ENCODE measurements at places on chromosomes 4 and X.

- peak; percentile 73 for DNase-seq
Observed at GRCh38 chrX:43005561-43005960, 227.6 kb upstream of the PPP1R2C start.

DNA sequence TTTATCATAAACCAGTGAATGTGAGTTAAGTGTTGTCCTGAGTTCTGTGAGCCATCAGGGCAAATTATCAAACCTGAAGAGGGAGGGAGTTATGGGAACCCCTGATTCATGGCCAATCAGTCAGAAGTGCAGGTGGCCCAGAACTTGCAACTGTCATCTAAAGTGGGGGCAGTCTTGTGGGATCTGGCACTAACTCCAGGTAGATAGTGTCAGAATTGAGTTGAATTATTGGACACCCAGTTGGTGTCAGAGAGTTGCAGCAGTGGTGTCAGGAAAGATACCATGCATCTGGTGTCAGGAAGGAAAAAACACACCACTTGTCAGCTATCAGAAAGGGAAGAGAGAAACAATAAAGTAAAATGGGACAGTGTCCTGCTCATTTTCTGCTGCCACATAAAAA lies 8.4 kb downstream of the CORIN start:
- no peak for DNase-seq

DNA sequence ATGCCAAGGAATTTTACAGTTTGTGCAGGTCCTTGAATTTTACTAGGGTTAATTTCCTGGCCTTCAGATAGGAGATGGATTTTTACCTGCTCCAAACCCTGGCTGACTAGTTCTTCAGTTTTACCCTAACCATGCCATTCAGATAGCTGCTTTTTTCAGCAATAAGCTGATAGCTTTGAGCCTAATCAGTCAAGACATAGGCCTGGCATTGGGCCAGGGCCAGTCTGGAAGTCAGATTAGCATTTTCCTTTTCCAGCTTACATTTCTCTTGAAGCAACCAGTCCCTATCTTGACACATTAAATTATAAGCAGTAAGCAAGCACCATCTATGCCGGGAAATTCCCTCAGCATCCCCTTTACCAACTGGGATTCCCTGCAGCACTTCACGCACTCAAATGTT lies 177.1 kb downstream of the ADGRA3 start:
- no peak for DNase-seq

- DNase-seq, result no peak
Observed at GRCh38 chrX:118249146-118249545, 96.8 kb upstream of the WDR44 start.

DNA sequence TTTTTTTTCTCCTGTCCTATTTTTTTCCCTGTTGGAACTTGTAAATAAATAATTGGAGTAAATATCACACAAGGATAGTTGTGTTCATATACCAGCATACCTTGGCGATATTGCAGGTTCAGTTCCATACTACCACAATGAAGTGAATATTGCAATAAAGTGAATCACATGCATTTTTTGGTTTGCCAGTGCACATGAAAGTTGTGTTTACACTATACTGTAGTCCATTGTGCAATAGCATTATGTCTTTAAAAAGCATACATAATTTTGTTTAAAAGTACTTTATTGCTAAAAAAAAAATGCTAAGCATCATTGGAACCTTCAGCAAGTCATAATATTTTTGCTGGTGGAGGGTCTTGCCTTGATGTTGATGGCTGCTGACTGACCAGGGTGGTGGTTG lies 88.6 kb downstream of the GSTCD start:
- DNase-seq, result no peak

DNA sequence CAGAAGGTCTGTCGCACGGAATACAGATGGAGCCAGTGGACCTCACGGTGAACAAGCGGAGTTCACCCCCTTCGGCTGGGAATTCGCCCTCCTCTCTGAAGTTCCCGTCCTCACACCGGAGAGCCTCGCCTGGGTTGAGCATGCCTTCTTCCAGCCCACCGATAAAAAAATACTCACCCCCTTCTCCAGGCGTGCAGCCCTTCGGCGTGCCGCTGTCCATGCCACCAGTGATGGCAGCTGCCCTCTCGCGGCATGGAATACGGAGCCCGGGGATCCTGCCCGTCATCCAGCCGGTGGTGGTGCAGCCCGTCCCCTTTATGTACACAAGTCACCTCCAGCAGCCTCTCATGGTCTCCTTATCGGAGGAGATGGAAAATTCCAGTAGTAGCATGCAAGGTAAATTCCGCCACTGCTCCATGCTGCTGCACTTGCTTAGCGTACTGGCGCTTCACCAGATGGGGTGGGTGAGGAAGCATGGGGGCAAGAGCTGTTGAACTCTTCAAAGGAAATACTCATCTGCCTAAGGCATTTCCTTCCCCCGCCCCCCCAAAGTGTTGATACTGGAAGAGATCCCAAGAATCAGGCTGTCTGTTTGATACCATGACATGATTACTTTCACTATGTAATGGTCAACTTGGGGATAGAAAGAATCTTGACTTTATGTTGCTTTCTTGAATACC lies 24.8 kb downstream of the KLF3 start:
- no peak for DNase-seq

GRCh38 chr4:110231869-110232268 lies 33.5 kb upstream of the ELOVL6 start:
- no peak for DNase-seq

DNA sequence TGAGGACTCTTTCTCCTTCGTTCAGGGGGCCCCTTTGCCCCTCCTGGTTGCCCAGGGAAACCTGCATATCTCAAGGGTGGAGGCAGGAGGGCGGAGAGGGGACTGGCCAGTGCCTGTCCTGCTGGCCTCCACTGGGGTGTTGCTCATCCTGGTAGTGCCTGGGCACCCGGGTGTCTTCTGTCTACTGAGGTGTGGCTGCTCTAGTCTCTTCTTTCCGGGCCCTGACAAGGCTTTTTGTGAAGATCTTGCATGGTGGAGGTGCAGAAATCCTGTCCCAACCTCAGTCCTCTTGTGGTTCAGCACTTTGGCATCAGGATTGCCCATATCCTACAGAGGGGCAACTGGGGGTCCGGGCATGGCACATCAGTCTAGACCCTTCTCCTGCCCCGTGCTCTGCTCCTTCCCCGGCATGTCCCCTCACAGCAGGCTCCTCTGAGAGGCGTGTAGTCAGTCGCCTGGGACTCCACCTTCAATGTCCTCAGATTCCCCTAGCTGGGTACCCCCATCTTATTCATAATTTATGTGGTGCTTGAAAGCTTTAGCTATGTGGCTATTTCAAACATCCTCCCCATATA lies 1.9 kb downstream of the CCDC110 start:
- DNase-seq, result no peak

DNA sequence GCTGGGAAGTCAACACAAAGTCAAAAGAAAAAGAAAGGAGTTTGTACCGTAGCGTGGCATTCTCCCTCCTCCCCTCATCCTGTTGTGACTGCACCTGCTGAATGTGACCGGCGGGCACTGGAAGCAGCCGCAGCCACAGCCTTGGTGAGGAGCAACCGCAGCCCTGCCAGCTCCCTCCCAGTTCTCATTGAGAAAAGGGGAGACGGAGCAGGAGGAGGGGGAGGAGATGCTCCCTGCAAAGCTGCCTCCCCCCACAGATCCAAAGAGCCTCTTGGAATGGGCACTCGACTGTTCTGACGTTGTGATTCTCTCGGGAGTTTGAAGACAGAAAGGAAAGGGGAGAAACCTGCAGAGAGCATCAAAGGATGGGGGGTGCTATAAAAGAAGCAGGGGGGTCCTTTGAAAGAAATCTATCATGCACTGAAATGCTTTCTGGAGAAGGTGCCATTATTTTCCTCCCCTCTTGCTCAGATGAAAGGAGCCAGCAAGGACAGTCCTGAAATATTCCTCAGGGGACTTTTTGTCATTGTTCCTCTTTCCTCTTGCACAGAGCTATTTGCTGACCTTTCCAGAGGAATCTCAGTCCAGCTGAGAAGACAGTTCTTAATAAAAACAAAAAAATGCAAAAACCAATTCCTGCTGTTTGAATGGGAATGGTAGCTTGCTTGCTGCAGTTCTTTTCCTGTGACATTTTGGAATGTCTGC lies 429.7 kb downstream of the MAPK10 start:
- DNase-seq, result no peak

GRCh38 chrX:101365301-101365795 lies 16.8 kb upstream of the TIMM8A start:
- no peak for DNase-seq

GRCh38 chrX:96619588-96619987 lies 65.1 kb upstream of the DIAPH2 start:
- no peak for DNase-seq

DNA sequence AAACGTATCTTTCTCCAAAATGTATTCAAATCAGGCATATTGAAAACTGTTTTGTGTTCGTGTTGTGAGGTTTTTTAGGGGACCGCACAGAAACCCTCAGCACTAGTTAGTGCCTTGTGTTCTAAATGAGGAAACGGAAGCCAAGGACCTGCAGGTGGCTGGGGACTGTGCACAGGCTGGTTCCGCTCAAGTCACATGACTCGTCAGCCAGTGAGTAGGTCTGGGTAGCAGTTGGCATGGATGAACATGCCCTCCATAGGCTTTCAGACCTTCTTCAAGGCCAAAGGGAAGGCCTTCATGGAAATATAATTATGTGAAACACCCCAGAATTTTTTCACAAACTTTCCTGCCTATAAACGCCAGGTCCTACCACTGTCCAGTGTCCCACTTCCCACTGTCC lies 1.3 kb upstream of the F11 start:
- no peak for DNase-seq

DNA sequence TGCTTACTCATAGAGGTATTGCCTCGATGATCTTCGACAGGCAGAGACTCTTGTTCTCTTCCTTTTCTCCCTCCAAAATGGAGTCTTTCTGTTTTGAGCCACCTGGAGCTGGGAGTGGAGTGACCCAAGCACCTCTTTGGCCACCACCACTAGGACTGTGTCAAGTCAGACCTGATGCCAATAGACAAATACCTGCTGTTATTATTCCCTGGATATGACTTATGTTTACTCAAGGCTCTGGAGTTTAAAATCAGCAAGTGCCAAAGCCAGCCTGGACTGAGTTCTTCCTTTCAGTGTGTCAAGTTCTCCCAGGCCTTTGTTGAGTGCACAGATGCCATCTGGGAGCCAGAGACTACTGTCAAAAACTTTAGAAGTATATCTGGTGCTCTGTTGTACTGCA lies 130.2 kb upstream of the SLC6A14 start:
- no peak for DNase-seq

DNA sequence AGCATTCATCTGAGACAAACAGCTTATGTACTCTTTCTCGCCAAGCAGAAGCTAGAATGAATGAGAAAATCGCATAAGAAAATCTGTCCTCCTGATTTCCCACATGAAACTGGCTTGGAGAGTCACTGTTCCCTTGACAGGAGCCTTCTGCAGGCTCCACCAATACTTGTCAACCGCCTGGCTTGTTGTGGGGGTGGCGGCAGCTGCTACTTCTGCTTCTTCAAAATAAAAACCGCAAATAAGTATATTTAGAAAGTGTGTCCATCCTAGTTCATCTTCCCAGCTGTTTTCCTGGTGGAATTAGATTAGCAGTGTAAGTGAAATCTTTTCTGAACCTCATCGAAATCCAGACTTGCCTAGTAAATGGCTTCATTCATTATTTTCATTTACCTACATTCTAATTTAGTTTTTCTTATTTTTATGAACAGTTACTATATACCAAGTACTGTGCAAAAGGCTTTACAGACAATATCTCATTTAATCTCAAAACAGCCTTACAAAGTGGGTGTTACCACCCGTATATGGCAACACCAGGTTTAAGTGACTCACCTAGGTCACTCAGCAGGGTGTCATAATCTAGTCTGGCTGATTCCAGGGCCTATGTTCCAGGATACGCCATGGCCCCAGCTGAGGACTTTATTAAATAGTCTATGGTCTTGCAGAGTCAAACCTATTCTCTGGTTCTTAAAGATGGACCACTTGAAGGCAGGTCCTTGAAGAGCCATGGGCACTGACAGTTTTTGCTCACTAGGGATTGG lies 104.6 kb upstream of the IGFBP7 start:
- DNase-seq, result no peak

GRCh38 chr4:80361329-80361900 lies 25.9 kb downstream of the CFAP299 start:
- DNase-seq, result peak; percentile 31

DNA sequence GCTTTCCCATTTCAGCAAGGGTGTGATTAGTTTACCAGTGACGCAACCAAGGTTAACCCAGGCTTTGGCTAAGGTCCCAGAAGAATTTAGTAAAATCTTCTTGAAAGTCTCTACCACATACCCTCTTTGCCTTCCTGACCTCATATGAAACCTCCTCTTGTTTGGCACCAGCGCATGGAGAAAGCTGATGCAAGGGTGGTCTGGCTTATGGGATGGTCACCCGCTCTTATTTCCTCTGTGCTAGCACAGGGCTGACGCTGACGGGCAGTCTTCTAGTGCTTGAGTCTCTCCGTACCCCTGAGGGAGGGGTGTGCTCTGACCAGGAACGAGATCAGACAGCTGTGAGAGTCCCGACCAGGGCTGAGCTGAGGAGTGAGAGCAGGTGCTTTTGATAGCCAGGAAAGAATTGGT lies 137.6 kb downstream of the TENM3 start:
- no peak for DNase-seq

GRCh38 chr4:181488926-181489325 lies 754.3 kb upstream of the TENM3 start:
- DNase-seq, result no peak

DNA sequence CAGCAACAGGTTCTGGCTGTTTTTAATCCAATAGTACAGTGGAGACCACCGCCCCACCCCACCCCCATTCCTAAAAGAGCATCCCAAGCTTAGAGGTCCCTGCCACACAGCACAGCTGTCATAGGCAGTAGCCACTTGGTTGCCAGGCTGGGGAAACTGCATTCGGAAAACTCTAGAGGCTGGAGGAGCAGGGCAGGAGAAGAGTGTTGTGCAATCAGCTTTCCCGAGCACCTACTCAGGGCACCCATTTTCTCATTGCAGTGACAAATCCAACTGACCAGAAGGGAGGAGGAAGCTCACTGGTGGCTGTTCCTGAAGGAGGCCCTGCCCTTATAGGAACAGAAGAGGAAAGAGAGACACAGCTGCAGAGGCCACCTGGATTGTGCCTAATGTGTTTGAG lies 1.1 kb downstream of the CXCL1 start:
- peak; percentile 18 for DNase-seq

DNA sequence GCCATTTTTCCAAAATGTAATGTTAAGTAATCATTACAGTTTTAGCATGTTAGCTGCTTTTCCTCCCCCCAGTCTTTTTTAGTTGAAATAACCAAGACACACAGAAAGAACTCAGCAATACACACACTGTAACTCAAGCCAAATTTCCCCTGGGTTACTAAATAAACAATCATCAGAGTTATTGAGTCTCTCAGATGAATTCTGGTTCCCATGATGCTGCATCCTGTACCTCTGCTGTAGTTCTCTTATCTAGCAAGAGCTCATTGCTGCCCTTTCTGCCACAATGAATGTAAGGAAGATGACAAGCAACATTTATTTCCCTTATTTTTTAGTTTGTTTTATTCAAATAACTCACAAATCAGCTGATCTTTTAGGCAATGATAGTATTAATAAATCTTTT lies 185.1 kb downstream of the ARHGAP6 start:
- no peak for DNase-seq

DNA sequence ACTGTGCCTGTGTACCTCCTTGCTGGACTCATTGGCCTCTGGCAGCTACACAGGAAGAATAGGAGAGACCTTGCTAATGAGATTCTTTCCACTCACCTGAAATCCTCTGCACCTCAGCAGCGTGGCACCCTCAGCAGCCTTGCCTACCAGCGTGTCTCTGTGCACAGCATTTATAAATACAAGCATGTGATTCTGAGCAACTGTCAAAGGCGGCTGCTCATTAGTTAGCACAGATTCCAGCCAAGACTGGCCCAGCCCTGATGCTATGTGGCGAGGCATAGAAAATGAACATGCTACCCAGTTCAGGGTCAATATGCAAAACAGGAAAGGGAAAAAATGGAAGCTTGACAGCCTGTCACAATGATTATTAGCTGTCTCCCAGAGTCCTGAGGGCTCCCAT lies 298.0 kb downstream of the C4orf33 start:
- DNase-seq, result no peak
